ENCODE measurements at places on chromosomes 13 and 19.

- DNase-seq: peak; percentile 80
Observed at GRCh38 chr13:70310396-70311119, 202.3 kb upstream of the KLHL1 start.

- peak; percentile 89 for DNase-seq
Observed at GRCh38 chr19:33678796-33679585, 57.2 kb downstream of the CHST8 start.

DNA sequence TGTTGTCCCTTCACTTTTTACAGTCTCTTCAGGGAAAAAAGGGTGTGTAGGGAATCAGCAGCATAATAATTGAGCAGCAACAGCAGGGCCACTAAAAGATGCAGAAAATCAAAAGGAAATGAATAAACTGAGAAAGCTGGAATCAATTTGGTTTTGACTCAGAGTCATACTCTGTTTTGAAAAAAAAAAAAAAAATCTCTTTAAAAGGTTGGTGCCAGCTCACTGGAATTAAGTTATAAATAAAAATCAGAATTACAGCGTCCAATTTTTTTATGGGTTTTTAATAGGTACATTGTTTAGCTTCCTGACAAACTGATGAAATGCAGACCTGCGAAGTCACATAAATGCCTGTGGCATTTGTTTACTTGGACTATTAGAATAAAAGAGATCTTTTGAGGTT lies 231.9 kb downstream of the COG6 start:
- no peak for DNase-seq

GRCh38 chr13:110475550-110476219 lies 85.8 kb downstream of the RAB20 start:
- no peak for DNase-seq

DNA sequence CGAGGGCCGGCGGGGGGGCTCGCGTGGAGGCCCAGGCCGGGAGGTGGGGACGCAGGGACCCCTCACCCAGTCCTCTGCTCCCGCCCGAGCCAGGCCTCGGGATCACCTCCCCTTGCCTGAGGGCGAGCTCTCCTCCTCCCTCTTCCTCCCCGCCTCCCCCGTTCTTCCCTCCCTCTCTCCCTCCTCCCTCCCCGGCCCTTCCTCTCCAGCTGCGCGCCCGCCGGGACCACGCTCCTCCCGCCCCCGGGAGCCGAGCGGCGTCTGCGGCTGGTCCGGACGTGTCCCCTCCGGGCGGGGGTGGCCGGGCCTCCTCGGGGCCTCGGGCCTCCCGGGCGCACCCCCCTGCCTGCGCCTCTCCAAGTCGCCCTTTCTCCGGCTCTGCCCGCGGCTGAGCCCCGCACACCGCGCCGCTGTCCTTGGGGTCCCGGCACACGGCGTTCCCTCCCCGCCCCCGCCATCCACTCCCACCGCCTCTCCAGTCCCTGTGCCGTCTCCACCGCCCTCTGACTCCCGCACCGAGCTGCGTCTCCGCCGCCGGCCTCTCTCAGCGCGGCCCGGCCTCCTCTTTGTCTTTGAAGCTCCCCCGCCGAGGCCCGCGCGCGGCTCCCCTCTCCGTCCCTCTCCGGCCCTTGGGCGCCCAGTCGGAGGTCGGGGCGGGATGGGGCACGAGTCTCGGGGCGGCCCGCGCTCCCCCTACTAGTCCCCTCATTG lies 5.7 kb downstream of the SOX1 start:
- peak; percentile 67 for DNase-seq

- DNase-seq: no peak
Observed at GRCh38 chr13:29935309-29935981, 85.0 kb upstream of the UBL3 start.

DNA sequence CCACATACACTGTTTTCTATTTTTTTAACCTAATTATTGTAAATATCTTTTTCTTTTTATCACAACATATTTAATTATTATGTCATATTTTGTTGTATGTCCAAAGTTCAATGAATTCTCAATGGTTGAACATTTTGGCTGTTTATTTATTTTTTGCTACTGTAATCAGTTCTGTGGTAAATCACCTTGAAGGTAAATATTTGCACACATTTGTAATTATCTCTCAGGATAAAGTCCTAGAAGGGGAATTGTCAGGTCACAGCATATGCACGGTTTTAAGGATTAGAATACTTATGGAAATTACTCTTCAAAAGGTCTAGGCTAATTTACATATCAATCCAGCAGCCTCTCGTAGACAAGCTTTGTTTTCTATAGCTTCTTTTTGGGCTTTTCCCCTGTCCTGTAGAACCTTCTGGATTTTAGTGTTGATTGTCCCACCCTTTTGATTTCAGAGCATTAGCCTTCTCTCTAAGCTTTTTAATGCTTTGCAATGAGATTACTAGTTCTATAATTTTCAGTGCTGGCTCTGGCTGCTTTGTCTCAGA lies 362.6 kb downstream of the KCNRG start:
- no peak for DNase-seq

- no peak for DNase-seq
Observed at GRCh38 chr19:14114854-14115253, 2.7 kb downstream of the PRKACA start.

- no peak for DNase-seq
Observed at GRCh38 chr19:47378246-47378645, 29.1 kb downstream of the DHX34 start.

All from NCI-H1436 (cell line).